Ascending aorta (tissue), 2 donors: ENCODE measurements at places on chromosomes 6 and 20. TPM values are rescaled to one million over a fixed set of nuclear protein-coding genes. Genes with fewer than 3 reads are reported as not detected.

DNA sequence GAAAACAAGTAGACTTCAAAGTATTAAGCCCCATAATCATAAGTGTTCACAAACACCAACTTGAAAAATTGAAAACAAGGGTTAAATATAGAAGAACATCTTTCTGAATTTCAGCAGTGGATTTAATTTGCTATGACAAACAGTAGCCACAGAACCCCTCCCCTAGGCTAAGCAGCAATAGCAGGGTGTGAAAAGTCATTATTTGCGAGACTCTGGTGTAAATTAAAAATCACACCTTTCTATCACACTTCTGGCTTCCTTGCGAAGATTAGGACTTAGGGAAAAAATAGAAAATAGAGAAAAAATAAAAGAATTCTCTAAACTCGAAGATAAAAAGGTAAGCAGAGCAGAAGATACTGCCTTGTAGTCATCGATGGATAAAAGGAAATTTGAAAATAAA lies 6.1 kb downstream of the SAMD3 start:
- no peaks in the 10 kb centered on the region for H3K4me1 ChIP-seq
- no peak overlapping the region for H3K27ac ChIP-seq
- no peaks in the 10 kb centered on the region for H3K36me3 ChIP-seq
- H3K4me3 ChIP-seq = no peak overlapping the region
- DNase-seq = no peak
- no peaks in the 10 kb centered on the region for H3K27me3 ChIP-seq

DSN1 gene
- 26.9 TPM for total RNA-seq

DNA sequence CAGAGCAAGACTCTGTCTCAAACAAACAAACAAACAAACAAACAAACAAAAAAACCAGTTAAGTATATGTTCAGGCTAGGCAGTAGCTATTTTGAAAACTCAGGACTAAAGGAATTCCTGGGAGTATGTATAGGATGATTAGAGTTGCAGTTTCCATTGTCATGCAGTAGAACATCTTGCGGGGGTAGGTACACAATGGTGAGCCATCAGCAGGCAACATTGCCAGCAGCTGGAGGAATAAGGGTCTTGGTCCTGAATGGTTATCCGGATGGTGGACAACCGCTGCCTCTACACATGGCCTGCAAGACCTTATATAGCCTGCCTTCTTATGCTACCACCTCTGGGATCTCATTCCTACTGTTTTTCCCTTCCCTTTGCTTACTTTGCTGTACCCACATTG lies 297.5 kb downstream of the SOX4 start:
- H3K4me1 ChIP-seq = peaks cover 18% of the 10 kb centered on the region
- no peak for DNase-seq
- no peak overlapping the region for H3K4me3 ChIP-seq
- H3K27me3 ChIP-seq = no peaks in the 10 kb centered on the region
- H3K27ac ChIP-seq = no peak overlapping the region

DNA sequence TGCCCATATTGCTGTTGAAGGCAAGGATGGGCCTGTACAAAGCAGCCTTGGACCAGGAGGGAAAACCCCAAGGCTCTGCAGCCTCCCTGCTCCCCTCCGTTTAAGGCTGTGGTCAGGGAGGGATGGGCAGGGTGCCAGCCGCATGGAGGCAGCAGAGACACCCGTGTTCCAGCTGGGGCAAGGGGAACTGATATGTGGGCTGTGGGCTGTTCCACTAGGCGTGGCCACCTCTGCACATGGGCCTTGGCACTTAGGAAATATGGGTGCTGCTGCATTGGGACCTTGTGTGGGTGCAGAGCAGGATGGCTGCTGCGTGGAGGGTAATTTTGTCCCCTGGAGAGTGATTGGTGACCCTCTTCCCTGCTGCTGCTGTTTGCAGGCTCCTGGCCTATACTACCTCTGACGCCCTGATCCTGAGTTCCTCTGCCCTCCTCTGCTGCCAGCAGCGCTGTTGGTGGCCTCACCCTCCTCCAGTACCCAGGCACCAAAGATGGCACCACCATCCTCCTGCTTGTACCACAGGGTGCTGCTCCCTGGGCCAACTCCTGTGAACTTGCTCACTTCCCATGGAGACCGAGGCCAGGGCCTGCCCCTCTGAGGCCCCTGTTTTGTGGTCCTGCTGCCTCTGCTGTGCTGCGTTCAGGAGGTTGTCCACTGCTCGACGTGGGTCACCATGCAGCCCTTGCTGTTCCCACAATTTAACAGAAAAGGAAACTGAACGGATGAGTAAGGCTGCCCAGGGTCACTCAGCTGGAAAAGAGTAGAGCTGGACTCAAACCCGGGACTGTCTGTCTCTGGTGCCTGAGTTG lies 35.3 kb downstream of the PANK2 start:
- DNase-seq = no peak
- H3K4me1 ChIP-seq = peaks cover 25% of the 10 kb centered on the region
- no peak overlapping the region for H3K27ac ChIP-seq
- no peak overlapping the region for H3K4me3 ChIP-seq
- no peaks in the 10 kb centered on the region for H3K27me3 ChIP-seq

DNA sequence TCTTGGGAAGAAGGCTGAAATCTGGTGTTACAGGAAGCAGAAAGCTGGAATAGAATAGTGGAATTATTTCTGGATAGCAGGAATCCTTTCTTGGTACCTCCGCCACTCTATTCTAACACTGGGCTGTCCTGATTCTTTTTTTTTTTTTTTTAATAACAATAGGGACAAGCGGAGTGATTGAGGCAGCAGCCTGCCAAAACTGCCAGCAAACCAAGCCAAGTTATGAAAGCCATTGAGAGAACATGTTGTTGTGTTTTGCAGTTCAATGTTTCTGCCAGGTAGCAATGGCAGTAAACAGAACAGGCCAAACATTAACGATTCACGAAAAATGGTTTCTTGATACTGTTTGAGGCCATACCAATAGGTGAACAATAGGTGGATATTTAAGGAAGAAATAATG lies 47.1 kb downstream of the SLC26A8 start:
- no peak for DNase-seq
- H3K27ac ChIP-seq = no peak overlapping the region
- H3K27me3 ChIP-seq = no peaks in the 10 kb centered on the region
- H3K4me3 ChIP-seq = no peak overlapping the region
- no peaks in the 10 kb centered on the region for H3K36me3 ChIP-seq

DNA sequence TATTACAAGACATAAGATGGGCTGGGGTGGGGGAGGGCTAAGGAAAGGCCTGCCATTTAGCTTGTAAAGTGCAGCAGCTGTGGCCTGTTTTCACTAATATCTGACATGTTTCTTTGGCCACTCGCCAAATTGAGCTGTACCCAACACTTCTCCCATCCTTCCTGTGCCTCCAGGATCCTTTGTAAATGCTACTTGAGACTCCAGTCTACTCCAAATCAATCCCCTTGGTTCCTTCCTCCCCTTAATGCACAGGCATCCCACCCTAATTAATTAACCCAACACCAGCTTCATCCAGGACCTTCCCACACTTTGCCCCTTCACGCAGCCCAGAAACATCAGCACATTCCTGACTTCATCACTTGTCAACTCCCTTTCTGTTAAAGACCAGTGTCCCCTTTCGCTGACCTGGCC lies 55.0 kb upstream of the TCF21 start:
- H3K4me1 ChIP-seq = no peaks in the 10 kb centered on the region
- no peaks in the 10 kb centered on the region for H3K27me3 ChIP-seq
- no peak for DNase-seq
- no peaks in the 10 kb centered on the region for H3K36me3 ChIP-seq
- no peak overlapping the region for H3K4me3 ChIP-seq

GRCh38 chr6:51141080-51141479 lies 322.4 kb downstream of the TFAP2B start:
- no peaks in the 10 kb centered on the region for H3K4me1 ChIP-seq
- no peak overlapping the region for H3K27ac ChIP-seq
- no peak overlapping the region for H3K4me3 ChIP-seq
- no peak for DNase-seq
- no peaks in the 10 kb centered on the region for H3K36me3 ChIP-seq

GRCh38 chr6:28615955-28616747 lies 90.5 kb downstream of the GPX5 start:
- H3K4me3 ChIP-seq = no peak overlapping the region
- no peak for DNase-seq
- no peaks in the 10 kb centered on the region for H3K36me3 ChIP-seq
- no peak overlapping the region for H3K27ac ChIP-seq
- no peaks in the 10 kb centered on the region for H3K27me3 ChIP-seq
- H3K4me1 ChIP-seq = no peaks in the 10 kb centered on the region

- H3K4me1 ChIP-seq = no peaks in the 10 kb centered on the region
- H3K4me3 ChIP-seq = no peak overlapping the region
- no peak overlapping the region for H3K27ac ChIP-seq
- no peak for DNase-seq
Measured at GRCh38 chr6:163128324-163128723, 286.2 kb upstream of the QKI start.

DNA sequence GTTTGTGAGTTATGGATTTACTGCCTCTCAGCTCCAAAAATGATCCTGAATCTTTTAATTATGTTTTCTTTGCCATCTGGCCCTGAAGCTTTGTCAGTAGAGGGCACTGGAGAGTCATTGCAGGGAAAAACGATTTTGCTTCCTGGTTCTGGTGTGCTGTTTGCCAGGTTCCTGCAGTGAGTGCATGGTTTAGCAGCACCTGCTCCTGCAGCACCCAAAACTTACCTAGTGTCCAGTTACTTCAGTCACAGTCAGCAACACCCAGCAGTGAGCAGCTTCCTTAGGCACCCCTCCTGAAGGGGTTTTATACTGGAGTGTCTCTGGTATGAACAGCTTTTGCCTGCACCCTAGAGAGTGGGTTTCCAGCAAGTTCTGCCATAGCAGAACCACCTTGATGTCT lies 6.0 kb upstream of the TRIM26 start:
- no peaks in the 10 kb centered on the region for H3K27me3 ChIP-seq
- H3K36me3 ChIP-seq = no peaks in the 10 kb centered on the region
- peaks cover 6% of the 10 kb centered on the region for H3K4me1 ChIP-seq
- DNase-seq = no peak

DNA sequence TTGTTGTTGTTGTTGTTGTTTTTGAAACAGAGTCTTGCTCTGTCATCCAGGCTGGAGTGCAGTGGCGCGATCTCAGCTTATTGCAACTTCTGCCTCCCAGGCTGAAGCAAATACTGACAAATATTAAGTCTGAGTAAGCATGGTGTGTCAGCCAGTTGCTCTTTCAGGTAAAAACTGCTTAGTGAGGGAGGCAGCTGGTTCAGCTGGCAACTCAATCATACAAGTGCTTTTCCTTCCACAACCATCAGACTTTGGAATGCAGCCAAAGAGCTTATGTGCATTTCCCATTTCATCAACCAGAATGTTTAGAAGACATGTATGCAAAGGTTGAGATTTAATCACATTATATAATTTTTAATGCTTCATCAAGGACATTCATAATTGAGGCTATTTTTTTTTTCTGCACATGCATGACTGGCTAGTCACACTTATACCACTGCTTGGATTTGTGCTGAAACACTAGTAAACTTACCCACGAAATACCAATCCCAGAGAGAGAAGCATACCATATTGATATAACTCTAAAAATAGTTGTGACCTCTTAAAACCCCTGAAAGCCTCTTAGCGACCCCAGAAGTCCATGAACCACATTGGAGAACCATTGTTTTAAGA lies 56.0 kb downstream of the CLIC5 start:
- H3K4me1 ChIP-seq = no peaks in the 10 kb centered on the region
- H3K27ac ChIP-seq = no peak overlapping the region
- H3K27me3 ChIP-seq = no peaks in the 10 kb centered on the region
- no peaks in the 10 kb centered on the region for H3K36me3 ChIP-seq
- no peak overlapping the region for H3K4me3 ChIP-seq
- no peak for DNase-seq

DNA sequence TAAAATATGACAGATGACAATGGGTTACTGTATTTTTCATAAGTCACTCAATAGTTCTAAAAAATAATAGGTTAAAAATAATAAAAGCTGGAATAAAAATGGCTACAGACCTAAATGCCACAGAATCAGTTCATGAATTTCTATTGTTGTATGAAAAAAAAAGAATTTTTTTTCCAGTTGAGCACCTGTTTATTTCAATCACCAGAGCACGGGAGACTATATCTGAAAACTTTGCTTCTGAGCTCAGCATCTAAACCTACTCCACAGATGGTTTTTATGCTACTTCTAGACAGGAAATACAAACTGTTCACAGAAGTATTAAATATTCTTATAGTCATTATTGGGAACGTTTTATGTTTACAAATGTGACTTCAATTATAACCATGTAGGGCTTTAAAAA lies 50.4 kb downstream of the HMGN3 start:
- H3K27me3 ChIP-seq = no peaks in the 10 kb centered on the region
- H3K36me3 ChIP-seq = no peaks in the 10 kb centered on the region
- no peak overlapping the region for H3K27ac ChIP-seq
- no peak for DNase-seq
- H3K4me3 ChIP-seq = no peak overlapping the region

- H3K27me3 ChIP-seq = no peaks in the 10 kb centered on the region
- peaks cover 3% of the 10 kb centered on the region for H3K4me1 ChIP-seq
- DNase-seq = no peak
- no peak overlapping the region for H3K27ac ChIP-seq
- H3K4me3 ChIP-seq = no peak overlapping the region
Measured at GRCh38 chr6:11380969-11381744, 148.7 kb upstream of the NEDD9 start.

KHDC1 gene
- 1.9 TPM for total RNA-seq

- no peaks in the 10 kb centered on the region for H3K4me1 ChIP-seq
- H3K27ac ChIP-seq = no peak overlapping the region
- peaks cover 5% of the 10 kb centered on the region for H3K27me3 ChIP-seq
- no peaks in the 10 kb centered on the region for H3K36me3 ChIP-seq
- DNase-seq = no peak
- no peak overlapping the region for H3K4me3 ChIP-seq
Measured at GRCh38 chr20:2826655-2827054, 10.5 kb downstream of the TMEM239 start.

KCNB1 gene
- not detected for total RNA-seq

- no peak overlapping the region for H3K4me3 ChIP-seq
- H3K27me3 ChIP-seq = no peaks in the 10 kb centered on the region
- H3K27ac ChIP-seq = no peak overlapping the region
Measured at GRCh38 chr6:5102267-5102970, 17.3 kb downstream of the PPP1R3G start.

GRCh38 chr20:14245368-14245970 lies 91.9 kb downstream of the FLRT3 start:
- H3K27me3 ChIP-seq = no peaks in the 10 kb centered on the region
- no peak overlapping the region for H3K27ac ChIP-seq
- H3K4me1 ChIP-seq = no peaks in the 10 kb centered on the region

DNA sequence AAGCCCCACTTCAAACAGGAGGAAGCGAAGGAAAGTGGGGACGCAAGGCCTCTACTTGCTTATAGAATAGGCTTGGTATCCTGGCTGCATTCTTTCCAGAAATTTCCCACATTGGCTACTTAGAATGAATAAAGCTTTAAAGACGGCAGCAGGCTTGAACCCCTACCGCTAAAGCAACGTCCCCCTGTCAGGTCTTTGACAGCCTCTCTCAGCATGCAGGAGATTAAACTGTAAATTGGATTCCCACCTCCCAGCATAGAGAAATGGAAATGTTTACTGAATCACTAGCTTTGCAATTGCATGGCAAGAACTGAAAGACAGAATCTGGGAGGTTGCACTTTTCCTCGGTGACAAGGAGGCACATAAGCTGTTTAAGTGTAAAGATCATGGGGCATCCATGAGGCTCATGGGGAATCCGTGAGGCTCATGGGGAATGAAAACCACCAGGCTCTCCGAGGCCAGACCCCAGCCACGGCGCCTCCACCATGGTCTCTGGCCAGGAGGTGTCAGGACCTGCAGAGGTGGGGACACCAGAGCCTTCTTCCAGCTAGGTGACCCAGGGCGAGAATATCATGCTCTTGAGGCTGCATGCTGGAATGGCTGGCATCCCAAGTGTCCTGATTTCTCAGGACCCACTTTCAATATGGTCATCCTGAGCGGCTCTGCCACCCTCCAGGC lies 10.3 kb downstream of the LEMD2 start:
- H3K4me1 ChIP-seq = no peaks in the 10 kb centered on the region
- no peaks in the 10 kb centered on the region for H3K27me3 ChIP-seq
- no peak overlapping the region for H3K27ac ChIP-seq
